SIG-M5 (cell line): ENCODE measurements at places on chromosomes 12 and 14.
A peak's percentile ranks its signal among the peaks of the same experiment; 100 is the strongest.

DNA sequence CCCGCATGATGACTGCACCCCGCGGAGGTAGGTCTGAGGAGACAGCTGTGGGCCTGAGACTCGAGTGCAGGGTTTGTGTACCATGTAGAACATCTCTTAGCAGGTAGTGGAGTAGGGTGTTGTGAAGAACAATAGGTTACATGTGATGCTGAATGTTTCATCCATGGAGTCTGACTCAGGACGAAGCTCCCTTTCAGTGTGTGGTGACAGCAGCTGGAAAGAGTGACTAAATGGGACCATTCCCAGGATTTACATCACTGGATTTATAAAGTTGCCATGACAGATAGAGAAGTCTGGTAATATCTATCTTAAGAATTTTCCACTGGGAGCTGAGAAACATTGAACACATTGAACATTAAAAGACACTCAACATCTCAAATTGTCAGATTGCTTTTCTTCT lies 259.6 kb upstream of the RGS6 start:
- no peak for DNase-seq

DNA sequence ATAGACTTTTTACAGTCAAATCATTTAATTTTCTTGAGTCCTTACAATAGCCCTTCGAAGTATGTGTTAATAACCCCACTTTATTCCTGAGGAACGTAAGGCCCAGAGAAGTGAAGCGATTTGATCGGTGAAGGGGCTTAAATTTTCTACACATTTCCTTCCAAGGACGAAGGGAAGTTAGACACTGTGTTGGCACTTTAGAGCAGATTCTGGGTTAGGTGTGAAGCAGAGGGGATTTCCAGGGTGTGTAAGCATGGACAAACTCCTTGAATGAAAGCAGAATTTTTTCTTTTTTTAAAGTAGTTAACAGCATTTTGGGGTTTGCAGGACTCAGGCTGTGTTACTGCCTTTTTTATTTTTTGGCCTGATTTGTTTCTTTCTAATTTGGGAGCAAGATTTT lies 38.9 kb downstream of the PRORP start:
- DNase-seq: no peak

- DNase-seq: no peak
Observed at GRCh38 chr12:76909290-76909689, 30.5 kb upstream of the CSRP2 start.

GRCh38 chr14:39431416-39432178 lies 636 bp downstream of the FBXO33 start:
- no peak for DNase-seq

- DNase-seq: no peak
Observed at GRCh38 chr12:95762123-95762785, 28.3 kb downstream of the NTN4 start.

GRCh38 chr12:121579190-121579791 lies 1.5 kb downstream of the KDM2B start:
- no peak for DNase-seq

GRCh38 chr12:103399986-103400385 lies 95.8 kb downstream of the C12orf42 start:
- DNase-seq: peak; percentile 27

- no peak for DNase-seq
Observed at GRCh38 chr12:118292836-118293235, 79.9 kb downstream of the TAOK3 start.

DNA sequence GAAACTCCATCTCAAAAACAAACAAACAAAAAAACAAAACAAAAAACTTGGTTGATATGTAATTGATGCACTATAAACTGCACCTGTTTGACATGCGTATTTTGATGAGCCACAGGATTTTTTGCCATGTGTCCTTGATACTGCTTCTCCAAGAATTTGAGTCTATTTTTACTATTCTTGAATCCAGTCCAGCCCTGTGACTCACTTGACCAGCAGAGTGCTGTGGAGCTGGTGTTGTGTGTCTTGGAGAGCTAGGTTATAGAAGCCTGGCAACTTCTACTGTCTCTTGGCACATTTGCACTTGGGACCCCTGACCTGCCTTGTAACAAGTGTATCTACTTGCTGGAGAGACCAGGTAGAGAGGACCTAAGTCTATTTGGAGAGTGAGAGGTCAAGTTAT lies 52.0 kb downstream of the KLRG1 start:
- no peak for DNase-seq
